ENCODE measurements at places on chromosomes 6 and 20.
A peak's percentile ranks its signal among the peaks of the same experiment; 100 is the strongest.

DNA sequence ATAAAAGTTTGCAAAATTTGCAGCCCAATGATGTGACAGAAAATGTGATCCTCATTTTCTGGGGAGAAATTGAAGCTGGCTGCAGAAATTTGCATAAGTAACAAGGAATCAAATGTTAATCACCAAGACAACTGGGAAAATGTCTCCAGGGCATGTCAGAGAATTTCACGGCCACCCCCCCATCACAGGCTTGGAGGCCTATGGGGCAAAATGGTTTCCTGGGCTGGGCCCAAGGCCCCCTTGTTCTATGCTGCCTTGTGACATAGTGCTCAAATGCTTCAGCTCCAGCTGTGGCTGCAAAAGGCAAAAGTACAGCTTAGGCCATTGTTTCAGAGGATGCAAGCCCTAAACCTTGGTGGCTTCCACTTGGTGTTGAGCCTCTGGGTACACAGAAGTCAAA, 1202.6 kb downstream of the EPHA7 start:
- H3K4me3 ChIP-seq: no peak overlapping the region
- no peaks in the 10 kb centered on the region for H3K4me1 ChIP-seq
- no peaks in the 10 kb centered on the region for H3K27me3 ChIP-seq

DNA sequence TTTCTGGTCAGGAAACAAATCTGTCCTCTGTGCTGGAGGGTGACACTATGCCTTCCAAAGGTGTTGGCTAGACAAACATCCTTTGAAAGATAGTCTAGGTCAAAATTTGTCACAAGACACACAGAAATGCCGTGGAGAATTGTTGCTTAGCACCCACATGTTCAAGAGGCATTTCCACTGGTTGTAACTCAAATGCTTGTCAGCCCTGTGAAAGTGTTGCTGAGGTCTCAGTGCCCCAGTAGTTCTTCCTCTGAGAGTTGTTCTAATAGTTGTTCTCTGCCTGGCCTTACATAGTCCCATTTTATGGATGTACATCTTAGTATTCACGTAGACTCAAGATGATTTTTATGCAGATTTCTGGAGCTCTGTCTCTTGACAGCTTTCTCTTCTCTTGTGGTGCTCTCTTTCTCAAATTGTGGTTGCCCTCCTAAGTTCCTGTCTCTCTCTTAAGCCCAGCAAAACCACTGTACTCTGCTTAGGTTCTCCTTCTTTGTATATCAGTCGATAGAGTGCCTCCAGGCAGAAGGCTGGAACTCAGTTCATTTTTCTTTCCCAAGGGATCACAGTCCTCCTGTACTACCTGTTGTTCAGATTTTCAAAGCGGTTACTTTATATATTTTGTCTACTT, 39.5 kb upstream of the REV3L start:
- no peaks in the 10 kb centered on the region for H3K36me3 ChIP-seq
- no peak overlapping the region for H3K4me3 ChIP-seq
- no peaks in the 10 kb centered on the region for H3K4me1 ChIP-seq

- no peak overlapping the region for H3K4me3 ChIP-seq
- H3K4me1 ChIP-seq: no peaks in the 10 kb centered on the region
- H3K27me3 ChIP-seq: no peaks in the 10 kb centered on the region
- DNase-seq: no peak
- H3K36me3 ChIP-seq: no peaks in the 10 kb centered on the region
Observed at GRCh38 chr6:41438746-41439145, 103.3 kb downstream of the NCR2 start.

- H3K27me3 ChIP-seq: peaks cover 5% of the 10 kb centered on the region
- DNase-seq: no peak
- H3K36me3 ChIP-seq: no peaks in the 10 kb centered on the region
- no peak overlapping the region for H3K4me3 ChIP-seq
- H3K27ac ChIP-seq: no peak overlapping the region
Observed at GRCh38 chr6:133236932-133237331, 4.2 kb upstream of the EYA4 start.

DNA sequence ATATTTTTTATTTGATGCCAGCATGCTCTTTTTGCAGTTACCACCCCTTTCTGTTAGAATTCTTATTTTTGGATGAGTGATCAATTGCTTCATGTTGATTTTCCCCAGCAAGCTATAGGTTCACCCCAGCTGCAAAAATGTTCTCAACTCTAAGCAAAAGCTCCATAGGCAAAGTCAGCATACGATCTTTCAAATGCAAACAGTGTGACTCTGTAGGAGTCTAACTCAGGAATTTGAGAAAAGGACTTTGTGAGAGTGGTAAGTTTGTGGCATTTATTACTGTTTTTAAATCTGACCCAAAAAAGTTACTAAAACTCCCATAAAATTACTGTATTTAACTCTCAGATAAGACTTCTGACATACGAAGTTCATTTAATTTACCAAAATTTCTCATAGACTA, 134.9 kb upstream of the HSF2 start:
- no peaks in the 10 kb centered on the region for H3K4me1 ChIP-seq
- DNase-seq: no peak
- no peak overlapping the region for H3K27ac ChIP-seq
- no peaks in the 10 kb centered on the region for H3K36me3 ChIP-seq
- no peak overlapping the region for H3K4me3 ChIP-seq

DNA sequence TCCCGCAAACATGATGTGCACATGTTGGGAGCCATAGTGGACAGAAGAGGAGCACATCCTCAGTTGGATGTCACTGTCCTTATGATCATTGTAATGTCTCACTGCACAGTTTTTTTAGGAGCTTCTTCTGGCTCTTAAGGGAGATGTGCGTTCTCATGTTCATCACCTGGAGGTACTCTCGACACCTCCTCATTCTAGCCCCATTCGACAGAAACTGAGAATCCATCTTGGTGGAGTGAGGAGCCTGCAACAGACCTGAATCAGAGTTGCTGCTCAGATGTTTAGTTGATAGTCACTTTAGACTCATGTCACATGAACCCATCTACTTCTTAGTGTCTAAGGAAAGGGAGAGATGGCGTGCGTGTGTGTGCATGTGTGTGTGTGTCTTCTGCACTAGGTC, 2.3 kb upstream of the BMP6 start:
- H3K4me3 ChIP-seq: no peak overlapping the region
- no peaks in the 10 kb centered on the region for H3K36me3 ChIP-seq
- H3K4me1 ChIP-seq: no peaks in the 10 kb centered on the region
- no peak for DNase-seq
- no peak overlapping the region for H3K27ac ChIP-seq

DNA sequence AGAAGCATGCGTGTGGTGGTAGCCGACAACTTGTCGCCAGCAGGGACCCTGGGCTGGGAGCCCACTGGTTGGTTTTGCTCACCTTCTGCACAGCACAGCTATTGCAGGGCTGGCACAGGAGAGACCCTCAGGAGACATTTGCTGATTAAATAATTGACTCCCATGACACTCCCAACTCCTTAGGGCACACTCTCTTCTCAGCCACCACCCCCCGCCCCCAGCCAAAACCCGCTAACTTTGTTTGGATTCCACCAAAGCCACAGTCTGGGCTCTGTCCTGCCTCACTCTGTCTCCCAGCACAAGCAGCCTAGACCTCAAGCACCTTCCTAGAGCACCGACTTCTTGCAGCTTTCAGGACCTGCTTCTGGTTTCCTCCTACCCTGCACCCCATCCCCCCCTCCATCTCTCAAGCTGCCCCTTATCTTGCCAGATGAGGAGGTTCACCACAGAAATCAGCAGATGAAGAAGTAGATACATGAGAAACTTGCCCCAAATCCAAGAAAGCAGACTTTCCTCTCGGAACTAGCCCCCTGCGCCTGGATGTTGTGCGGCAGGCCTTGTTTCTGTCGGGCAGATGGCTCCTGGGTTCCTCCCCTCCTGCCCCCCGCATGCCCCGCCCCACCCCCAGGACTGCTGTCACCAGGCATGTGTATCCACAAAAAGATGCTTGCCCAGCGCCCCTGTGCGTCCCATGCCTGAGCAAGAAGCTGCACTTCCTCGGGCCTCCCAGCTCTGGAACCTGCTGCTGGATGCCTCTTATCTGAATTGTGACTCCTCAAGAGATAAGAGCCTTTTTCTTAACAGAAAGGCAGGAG, 35.0 kb upstream of the CD93 start:
- H3K4me1 ChIP-seq: peaks cover 6% of the 10 kb centered on the region
- no peak for DNase-seq
- no peaks in the 10 kb centered on the region for H3K36me3 ChIP-seq
- no peak overlapping the region for H3K4me3 ChIP-seq

- DNase-seq: no peak
- H3K4me1 ChIP-seq: peaks cover 4% of the 10 kb centered on the region
- H3K4me3 ChIP-seq: no peak overlapping the region
- no peaks in the 10 kb centered on the region for H3K27me3 ChIP-seq
- no peak overlapping the region for H3K27ac ChIP-seq
Observed at GRCh38 chr6:6246544-6246943, 73.9 kb downstream of the F13A1 start.

DNA sequence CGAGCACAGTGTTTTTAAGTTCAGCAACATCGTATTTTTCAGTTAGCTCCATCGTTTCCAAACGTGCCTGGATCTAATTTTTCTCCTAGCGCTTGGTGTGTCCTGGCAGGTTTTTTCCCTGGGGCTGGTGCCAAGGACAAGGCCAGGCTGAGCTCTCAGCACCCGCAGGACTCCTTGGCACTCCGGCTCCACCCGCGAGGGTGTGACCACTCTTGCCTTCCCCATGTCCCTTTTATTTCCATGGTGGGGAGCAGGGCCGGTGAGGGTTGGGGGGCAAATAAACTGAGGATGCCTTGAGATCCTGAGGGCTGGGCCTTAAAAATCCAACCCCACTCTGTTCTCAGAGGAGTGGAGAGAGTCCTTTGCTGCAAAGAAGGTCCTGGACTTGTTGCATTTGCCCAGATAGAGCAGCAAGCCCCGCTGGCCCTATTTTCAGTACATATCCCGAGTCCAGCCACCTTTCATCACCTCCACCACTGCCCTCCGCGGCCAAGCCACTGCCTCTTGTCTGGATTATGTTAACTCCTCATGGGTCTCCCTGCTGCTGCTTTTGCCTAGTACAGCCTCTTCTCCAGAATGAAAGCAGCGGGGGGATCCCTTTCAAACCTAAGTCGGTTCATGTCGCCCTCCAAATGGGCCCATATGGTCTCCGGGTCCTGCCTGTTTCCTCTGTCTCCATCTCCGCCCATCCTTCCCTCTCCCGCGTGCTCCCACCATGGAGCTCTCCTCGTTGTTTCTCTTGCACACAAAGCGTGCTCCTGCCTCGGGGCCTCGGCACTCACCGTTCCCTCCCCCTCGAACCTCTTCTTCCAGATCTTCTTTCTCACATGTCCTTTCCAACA, 4.5 kb upstream of the RAB44 start:
- H3K27ac ChIP-seq: no peak overlapping the region
- DNase-seq: no peak
- no peaks in the 10 kb centered on the region for H3K27me3 ChIP-seq
- H3K4me1 ChIP-seq: no peaks in the 10 kb centered on the region
- no peak overlapping the region for H3K4me3 ChIP-seq
- H3K36me3 ChIP-seq: no peaks in the 10 kb centered on the region

DNA sequence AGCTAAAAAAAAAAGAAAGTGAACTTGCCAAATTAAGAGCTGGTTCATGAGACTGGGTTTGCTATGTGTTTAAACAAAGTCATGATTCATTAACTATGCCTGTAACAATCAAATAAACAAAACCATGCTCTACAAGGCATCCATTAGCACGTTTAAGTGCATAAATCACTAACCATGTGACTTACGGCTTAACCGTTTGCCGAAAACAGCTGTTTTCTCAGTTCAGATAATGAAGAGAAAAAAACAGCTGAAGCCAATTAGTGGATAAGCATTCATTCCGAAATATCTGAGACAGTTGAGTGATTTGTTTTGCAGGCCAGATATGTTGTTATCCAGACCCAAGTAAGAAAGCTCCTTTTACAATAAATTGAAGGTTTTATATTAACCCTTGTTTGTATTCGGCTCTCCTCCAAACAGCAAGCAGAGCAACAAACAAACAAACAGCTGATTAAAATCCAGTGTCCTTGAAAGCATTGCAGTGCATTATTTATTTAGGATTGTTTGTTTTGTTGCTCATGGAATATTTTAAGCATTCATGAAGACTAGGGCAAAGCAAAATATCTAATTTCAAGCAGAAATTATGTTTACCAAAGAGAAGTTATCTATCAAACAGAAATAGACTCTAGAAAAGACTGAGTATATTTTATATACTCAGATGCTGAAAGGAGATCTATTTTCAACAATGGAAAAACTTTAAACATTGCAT, 343.5 kb downstream of the RFPL4B start:
- no peak for DNase-seq
- H3K36me3 ChIP-seq: no peaks in the 10 kb centered on the region
- H3K27ac ChIP-seq: no peak overlapping the region
- H3K4me1 ChIP-seq: no peaks in the 10 kb centered on the region
- H3K4me3 ChIP-seq: no peak overlapping the region

GRCh38 chr6:2355150-2355549, 109.7 kb upstream of the GMDS start:
- H3K4me1 ChIP-seq: no peaks in the 10 kb centered on the region
- no peak for DNase-seq
- no peaks in the 10 kb centered on the region for H3K36me3 ChIP-seq
- H3K27me3 ChIP-seq: no peaks in the 10 kb centered on the region

DNA sequence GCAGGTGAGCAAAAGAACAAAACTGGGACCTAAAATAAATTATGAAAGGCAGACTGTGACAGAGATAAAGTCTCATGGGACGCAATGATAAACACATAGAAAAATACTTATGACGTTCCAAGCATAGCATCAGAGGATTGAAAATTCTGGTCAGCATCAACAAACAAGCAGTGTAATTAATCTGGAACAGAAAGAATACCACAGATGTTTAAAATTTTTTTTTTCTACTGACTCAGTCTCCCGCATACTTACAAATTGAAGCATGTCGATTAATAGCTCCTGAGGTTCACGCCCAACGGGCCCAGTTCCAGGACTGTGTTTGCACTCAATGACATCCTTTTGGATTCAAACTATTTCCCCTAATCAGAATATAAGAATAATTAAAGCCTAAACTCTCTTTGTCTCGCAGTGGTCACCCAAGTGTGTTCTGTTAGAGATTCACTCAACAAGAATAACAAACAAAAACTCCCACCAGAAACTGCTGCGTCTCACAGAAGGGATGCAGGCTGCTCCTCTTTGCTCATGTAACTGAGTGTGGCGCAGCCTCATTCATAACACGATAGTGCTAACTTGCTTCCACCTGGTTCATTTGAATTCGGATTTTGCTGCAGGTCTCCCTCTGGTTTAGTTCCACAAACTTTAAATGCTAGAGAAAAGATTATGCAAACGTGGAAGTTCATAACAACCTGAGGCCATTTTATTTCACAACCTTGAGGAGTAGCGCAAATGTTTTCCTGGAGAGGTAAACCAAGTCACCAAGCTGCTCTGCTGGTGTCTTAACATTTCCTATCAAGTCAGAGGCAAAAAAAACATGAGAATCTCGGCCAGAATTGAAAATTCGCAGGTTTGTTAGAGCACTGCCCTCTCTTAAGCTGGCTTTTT, 69.0 kb upstream of the CITED2 start:
- DNase-seq: peak; percentile 24
- H3K4me1 ChIP-seq: no peaks in the 10 kb centered on the region
- no peaks in the 10 kb centered on the region for H3K36me3 ChIP-seq
- no peak overlapping the region for H3K4me3 ChIP-seq
- H3K27me3 ChIP-seq: no peaks in the 10 kb centered on the region
- H3K27ac ChIP-seq: no peak overlapping the region

DNA sequence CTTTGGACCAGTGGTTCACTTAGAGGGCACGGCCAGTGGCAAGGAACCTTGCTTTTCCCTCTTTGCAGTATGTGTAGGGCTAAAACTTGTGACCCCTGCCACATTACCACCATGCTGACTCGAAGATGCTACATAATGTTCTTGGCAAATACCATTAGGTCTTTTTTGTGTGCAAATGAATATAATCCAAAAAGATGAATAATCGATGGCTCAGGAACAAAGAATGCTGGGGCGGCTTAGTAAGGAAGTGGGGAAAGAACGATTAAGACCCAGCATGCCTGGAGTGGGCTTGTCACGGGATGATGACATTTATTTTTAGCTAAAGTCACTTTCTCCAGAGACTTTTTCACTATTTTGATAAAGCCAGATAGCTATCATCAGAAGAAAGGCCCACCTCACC, 23.1 kb downstream of the CMTR1 start:
- no peak overlapping the region for H3K4me3 ChIP-seq
- no peak for DNase-seq
- H3K27ac ChIP-seq: no peak overlapping the region
- H3K27me3 ChIP-seq: no peaks in the 10 kb centered on the region
